ENCODE measurements at places on chromosomes 1 and 21. TPM values are rescaled to one million over a fixed set of nuclear protein-coding genes. Genes with fewer than 3 reads are reported as not detected.

- DNase-seq = no peak
Measured at GRCh38 chr1:220824031-220824989, 37.6 kb downstream of the MTARC1 start.

- DNase-seq = no peak
Measured at GRCh38 chr1:76905876-76906595, 38.8 kb downstream of the ST6GALNAC5 start.

DNA sequence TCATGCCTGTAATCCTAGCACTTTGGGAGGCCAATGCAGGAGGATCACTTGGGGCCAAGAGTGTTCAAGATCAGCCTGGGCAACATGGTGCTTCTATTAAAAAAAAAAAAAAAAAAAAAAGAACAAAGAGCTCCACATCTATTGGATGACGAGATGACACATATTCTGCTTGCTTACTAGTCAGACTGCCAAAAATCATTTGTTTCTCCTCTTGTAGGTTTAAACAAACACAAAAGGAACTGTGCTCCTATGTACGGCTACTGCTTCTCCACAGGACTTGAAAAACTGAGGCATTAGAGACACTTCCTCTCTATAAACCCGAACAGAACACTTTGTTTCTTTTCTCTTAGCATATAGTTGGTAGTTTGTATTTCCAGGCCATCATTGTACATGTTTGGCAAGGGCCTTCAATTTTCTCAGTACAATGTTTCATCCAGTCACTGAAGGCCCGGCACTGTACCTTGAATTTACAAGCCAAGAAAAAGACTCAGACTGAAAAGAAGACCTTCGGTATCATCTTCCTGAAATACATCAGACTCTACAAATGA lies 6.0 kb downstream of the TRIT1 start:
- no peak for DNase-seq

- DNase-seq = no peak
Measured at GRCh38 chr1:197686702-197687355, 88.5 kb downstream of the DENND1B start.

TMEM125 gene
- 43.1 TPM for polyA plus RNA-seq

PEA15 gene
- 59.5 TPM for polyA plus RNA-seq

TCEANC2 gene
- polyA plus RNA-seq = 3.2 TPM

Data from hepatocyte (in vitro differentiated cells).